Anterior cingulate cortex (tissue), 58 donors: ENCODE measurements at places on chromosomes 1 and 21.

DNA sequence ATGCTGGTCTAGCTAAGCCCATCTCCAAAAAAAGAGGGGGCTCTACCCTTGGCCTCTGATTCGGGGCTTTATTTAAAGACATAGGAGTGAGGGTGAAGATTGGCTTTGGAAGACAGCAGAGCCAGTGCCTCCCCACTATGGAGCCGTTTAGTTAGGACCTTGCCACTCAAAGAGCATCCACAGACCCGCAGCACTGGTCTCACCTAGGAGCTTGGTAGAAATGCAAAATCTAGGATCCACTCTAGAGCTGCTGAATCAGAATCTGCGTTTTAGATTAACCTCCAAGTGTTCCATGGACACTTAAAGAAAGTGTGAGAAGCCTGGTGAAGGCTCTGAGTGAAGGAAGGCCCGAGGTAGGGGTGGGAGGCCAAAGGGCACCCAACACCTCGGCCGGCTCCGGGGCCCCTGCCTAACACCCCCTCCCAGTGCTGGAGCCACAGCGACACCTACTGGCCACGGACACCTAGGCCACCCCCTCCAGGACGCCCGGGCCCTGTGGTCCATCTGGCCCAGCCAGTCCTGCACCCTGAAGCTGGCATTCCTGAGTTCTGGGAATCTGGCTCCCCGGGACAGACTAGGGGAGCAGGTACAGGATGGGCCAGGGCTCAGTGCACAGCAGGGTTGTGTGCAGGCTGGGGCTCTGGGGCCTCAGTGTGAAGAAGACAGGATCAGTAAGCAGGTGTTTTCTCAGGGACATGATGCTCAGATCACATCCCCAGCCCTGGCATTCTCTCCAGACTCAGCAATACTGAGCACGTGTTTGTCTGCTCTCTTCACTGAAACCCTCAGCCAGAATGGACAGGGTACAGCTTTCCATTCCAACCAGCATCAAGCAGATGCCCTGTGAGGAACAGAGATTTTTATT, 79.2 kb downstream of the TMEM53 start:
- DNase-seq: peak; percentile 71

- no peak for DNase-seq
These were observed 116.7 kb downstream of the DMRTB1 start for GRCh38 chr1:53575955-53576320.

DNA sequence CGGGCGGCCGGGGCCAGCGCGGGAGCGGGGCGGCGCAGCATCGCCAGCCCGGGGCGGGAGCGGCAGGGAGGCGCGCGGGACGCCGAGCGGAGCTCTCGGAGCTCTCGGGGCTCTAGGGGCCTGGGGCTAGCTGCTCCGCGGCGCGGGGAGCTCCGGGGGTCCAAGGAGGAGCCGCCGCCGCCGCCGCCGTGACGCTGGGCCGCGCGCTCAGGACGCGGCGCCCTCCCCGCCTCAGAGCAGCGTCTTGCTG, 147 bp downstream of the CLSTN1 start:
- no peak for DNase-seq

- DNase-seq: no peak
These were observed 50.1 kb downstream of the ABCA4 start for GRCh38 chr1:94070865-94071264.

DNA sequence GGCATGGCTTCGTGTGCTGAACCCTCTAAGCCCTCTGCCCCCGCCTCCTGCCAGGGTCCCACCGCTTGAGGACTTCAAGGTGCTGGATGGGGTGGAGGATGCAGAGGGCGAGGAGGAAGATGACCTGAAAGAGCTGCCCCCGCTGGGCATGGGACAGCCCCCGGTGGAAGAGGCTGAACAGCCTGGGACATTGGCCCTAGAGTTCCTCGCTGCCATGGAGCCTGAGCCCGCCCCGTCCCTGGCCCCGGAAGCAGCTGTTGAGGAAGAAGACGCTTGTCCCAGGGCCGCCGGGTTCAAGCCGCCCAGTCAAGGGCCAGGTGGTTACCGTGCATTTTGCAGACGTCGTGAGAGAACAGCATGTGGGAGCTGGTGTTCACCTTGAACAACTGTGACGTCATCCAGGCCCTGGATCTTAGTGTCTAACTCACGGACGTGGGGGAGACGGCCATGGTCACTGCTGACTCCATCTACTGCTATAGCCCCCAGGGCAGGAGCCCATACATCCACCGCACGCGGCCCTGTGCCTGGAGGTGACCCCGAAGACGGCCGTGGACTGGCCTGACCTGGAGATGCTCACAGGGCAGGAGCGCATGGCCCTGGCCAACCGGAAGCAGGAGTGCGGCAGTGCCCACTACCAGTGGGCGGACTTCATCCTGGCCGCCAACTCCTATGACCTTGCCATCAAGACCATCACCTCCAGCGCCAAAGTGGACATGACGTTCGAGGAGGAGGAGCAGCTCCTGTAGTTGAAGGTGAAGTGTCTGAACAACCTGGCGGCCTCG, 90.1 kb downstream of the PPP1R12B start:
- no peak for DNase-seq

GRCh38 chr1:16258591-16259135, 21.7 kb upstream of the CPLANE2 start:
- DNase-seq: no peak

DNA sequence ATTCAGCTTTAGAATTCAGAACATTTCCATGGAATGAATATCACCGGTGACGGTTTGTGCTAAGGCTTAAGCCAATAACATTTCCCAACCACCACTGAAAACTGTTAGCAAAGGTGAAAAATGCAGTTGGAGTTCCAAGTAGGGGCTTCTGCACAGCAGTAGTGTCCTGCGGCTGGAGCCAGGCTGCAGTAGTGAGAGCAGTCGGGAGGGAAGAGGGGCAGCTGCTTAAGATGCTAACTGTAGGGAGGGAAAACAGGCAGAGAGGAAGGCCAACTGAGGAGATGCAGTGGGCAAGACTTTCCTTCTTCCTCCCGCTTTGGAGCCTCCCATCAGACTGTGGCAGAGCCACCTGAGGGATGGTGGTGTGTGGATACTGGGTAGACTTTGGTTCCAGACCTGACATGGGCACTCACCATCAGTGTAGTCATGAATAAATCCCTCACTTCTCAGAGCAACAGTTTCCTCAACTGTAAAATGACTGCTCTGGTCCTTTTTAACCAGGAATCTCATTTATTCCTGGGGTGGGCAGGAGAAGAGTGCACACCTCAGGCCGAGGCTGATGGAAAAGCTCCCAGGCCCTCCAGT, 3.2 kb downstream of the F3 start:
- no peak for DNase-seq

GRCh38 chr1:90149101-90149500, 154.2 kb downstream of the ZNF326 start:
- DNase-seq: no peak

DNA sequence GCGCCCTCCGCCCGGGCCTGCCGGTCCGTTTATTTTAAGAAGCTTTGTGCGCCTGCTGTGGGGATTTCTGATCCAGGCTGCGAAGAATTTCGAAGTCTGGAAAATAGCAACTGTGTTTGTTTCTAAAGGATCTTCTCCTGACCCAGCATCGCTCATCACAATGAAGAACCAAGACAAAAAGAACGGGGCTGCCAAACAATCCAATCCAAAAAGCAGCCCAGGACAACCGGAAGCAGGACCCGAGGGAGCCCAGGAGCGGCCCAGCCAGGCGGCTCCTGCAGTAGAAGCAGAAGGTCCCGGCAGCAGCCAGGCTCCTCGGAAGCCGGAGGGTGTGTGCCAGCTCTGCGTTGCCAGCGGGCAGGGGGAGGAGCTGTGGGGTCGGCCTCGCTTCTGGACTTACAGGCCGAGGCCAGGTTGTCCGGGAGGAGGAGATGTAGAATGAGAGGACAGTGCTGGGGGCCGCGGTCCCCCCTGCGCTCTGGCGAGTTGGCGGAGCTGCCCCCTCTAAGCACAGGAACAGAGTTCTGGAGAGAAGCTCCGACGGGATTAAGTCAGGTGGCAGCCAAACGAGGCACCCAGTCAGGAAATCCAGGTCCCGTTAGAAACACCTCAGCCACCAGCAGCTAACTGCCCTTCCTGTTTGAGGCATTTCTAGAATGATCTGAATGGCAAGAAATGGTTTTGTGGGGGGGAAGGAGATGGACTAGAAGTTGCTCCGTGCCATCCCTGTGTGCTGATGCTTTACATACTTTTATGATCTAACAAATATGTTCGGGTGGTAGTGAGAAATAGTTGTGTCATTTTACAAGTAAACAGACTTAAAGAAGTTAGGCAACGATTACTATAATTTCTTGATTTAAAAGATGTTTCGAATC, 948 bp downstream of the TXLNA start:
- no peak for DNase-seq

- DNase-seq: no peak
These were observed 12.7 kb downstream of the TBX19 start for GRCh38 chr1:168293356-168293755.

GRCh38 chr21:18356801-18357200, 46.8 kb downstream of the TMPRSS15 start:
- no peak for DNase-seq

GRCh38 chr1:226700861-226701260, 38.2 kb downstream of the ITPKB start:
- DNase-seq: no peak
